T47D (cell line): ENCODE measurements at places on chromosomes 11 and 22.

GRCh38 chr11:96211436-96211835 lies 131.6 kb downstream of the MAML2 start:
- DNase-seq, result no peak

GRCh38 chr22:38564669-38565068 lies 5.3 kb downstream of the DMC1 start:
- DNase-seq, result no peak

- no peak for DNase-seq
Observed at GRCh38 chr22:37571258-37571991, 8.5 kb downstream of the LGALS2 start.

DNA sequence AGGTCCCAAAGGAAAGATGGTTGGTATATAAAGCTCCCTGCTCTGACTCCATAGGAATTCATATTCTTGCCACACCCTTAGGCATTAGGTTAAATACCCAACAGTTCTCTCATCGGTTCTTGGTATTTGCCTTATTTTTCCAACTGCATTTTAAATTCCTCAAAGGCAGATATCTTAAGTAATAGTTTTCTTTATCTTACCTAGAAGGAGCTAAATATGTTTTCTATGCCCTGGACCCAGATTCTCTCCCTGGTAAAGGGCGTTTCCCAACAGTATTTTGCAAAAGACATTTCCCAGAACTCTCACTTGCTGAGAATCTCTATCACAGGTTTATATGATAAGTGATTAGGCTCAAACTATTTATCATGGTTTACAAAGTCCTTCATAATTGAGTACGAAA lies 158.6 kb upstream of the BDNF start:
- DNase-seq, result no peak

DNA sequence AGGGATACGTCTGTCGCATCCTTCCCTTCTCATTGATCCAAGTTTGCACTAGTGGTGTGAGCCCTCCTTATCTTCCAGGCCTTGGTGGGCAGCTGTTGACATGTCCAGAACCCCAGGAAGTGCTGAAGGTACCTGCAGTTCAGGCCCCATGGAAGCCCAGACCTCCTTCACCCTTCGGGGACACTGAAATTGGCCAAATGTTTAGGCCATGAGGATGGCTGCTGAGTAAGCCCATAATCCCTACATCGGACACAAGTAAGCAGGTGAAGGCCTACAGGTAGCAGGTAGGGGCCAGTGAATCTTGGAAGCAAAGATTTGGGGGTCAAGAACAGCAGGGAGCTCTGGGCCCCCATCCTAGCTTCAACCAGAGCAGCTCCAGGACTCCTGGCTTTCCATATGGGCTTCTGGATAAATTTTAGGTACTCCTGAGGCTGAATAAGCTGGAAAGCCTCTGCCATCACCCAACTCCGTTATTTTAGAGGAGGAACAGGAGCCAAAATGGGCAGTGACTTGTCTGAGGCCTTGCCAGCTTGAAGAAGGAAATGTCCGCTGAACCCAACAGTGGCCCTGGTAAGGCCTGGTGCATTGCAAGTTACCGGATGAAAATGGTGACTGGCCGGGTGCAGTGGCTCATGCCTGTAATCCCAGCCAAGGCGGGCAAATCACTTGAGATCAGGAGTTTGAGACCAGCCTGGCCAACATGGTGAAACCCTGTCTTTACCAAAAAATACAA lies 45.2 kb downstream of the MORC2 start:
- DNase-seq, result no peak

DNA sequence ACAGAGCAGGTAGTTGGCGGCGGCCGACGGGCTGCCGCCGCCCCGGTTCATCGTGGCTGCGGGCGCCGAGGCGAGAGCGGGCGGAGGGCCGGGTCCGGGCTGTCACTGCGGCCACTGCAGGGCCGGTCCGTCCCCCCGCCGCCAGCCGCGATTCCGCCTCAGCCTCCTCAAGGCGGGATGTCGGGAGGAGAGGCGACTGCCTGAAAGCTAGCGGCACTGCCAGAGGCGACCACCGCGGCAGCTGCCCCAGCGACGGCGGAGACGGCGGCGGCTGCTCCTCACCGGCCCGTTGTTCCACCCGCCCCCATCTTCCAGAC lies 234 bp downstream of the SESN3 start:
- no peak for DNase-seq

- DNase-seq, result no peak
Observed at GRCh38 chr11:108947654-108948570, 283.0 kb downstream of the DDX10 start.

DNA sequence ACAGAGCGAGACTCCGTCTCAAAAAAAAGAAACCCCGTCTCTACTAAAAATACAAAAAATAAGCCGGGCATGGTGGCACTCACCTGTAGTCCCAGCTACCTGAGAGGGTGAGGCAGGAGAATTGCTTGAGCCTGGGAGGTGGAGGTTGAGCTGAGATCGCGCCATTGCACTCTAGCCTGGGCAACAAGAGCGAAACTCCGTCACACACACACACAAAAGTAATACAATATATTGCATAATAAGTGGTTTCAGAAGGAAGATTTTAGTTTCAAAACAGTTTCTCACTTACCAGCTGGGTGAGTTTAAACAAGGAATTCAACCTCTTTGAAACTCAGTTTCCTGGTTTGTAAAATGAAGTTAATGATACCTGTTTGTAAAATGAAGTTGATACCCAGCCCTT lies 32.7 kb upstream of the HTR3A start:
- DNase-seq, result no peak

DNA sequence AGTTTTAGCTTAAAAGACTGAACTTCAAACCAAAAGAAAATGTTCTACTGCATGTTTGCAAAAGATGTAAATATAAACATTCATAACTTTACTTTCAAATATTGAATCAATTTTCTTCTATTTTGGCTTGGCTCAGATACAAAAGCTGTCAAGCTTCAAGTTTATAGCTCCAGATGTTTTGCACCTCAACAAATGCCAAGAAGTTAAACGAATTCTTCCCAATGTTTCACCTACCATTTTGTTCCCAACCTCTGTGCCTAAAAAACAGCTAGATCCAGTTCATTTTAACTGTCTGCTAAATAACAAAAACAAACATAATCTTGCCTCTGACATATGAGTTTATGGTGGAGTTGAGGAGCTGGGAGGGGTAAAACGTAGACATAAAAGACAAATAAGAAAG lies 76.5 kb downstream of the RAB30 start:
- no peak for DNase-seq

DNA sequence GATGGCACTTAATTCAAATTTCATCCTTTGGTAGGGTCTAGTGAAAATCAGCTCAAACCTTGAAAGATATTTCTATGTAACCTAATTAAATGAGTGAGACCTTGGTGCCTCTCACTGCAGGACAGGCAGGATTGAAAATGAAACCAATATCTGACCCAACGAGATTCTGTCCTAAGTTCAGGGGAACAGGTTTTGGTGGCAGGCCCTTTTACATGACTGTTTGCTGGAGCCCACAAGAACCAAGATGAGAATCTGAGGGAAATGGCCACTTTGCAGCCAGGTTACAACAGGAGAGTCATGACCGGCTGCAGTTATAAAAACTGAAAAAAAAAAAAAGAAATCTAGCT lies 130.2 kb downstream of the TRIM44 start:
- DNase-seq, result no peak

GRCh38 chr11:43832536-43832935 lies 48.1 kb upstream of the ALKBH3 start:
- DNase-seq, result no peak

DNA sequence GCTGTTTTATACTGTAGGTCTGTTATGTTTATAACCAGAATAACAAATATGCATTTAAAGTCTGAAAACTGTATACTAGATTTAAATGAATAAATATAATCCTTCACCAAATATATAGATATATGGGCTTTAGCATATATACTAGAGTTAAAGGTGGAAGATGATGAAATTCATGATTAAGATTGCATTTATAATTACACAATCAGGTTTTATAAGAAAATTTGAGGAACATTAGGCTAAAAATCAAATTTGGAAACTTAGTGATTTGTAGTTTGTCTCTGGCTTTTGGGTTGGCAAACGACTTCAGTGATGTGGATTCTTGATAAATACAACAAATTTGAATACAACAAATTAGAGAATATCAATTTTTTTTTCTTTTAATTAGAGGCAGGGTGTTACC lies 10.0 kb downstream of the BCL2L13 start:
- no peak for DNase-seq
